ENCODE measurements at places on chromosomes 16 and 17.
A peak's percentile ranks its signal among the peaks of the same experiment; 100 is the strongest.

GRCh38 chr17:32256701-32257019 lies 9.0 kb upstream of the RHBDL3 start:
- DNase-seq, result no peak

- DNase-seq, result peak; percentile 60
These were observed 2.2 kb upstream of the ATP6V0A1 start for GRCh38 chr17:42456223-42457106.

- DNase-seq, result no peak
These were observed 17.3 kb downstream of the TAC4 start for GRCh38 chr17:49830605-49831004.

GRCh38 chr17:31550389-31551056 lies 159.0 kb downstream of the RAB11FIP4 start:
- DNase-seq, result no peak

- DNase-seq, result no peak
These were observed 38.2 kb upstream of the ARL6IP1 start for GRCh38 chr16:18839555-18839954.
